AG04449 (cell line): ENCODE measurements at places on chromosomes 12 and 14.

GRCh38 chr14:106141242-106142220 is 615.1 kb downstream of the TMEM121 start:
- DNase-seq, result no peak

DNA sequence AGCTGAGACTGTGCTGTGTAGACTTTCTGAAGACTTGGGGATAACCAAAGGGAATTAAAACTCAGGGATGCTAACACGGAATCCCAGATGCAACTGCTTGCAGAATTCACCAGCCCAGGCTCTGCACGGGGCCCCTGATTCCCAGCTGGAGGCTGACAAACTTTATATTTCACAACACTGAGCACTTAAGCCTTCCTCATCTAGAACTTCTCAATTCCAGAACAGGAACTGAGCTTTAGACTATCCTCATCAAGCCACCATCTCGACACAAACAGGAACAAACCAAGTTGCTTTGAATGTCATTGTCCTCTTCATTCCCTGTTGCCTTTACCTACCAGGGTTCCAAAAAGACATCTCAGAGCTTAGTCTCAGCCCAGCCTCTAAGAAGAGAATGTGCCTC is 22.2 kb downstream of the CCDC63 start:
- no peak for DNase-seq

GRCh38 chr14:103529383-103530365 is 678 bp downstream of the TRMT61A start:
- DNase-seq, result no peak

GRCh38 chr12:2291182-2291832 is 238.5 kb downstream of the CACNA1C start:
- no peak for DNase-seq

GRCh38 chr12:122681814-122682213 is 21.3 kb downstream of the HCAR2 start:
- DNase-seq, result no peak

DNA sequence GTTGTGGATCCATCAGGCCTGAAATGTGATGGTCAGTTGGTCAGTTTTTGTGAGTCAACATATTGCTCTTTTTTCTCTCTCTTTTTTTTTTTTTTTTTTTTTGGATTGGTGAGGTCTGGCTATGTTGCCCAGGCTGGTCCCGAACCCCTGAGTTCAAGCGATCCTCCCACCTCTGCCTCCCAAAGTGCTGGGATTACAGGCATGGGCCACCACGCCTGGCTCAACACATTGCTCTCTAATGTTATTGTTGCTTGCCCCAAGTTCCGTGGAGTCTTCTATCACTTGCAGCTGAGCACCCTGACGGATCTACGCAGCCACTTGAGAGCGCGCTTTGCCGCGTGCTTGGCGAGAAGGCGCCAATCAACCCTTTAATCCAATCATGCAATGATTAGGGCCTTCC is 69.5 kb upstream of the DIO3 start:
- no peak for DNase-seq

GRCh38 chr12:122851820-122852219 is 16.6 kb downstream of the HIP1R start:
- no peak for DNase-seq

- no peak for DNase-seq
Measured at GRCh38 chr14:24052656-24053547, 1.1 kb downstream of the CARMIL3 start.

- DNase-seq, result no peak
Measured at GRCh38 chr12:84551373-84551772, 361.2 kb downstream of the SLC6A15 start.

DNA sequence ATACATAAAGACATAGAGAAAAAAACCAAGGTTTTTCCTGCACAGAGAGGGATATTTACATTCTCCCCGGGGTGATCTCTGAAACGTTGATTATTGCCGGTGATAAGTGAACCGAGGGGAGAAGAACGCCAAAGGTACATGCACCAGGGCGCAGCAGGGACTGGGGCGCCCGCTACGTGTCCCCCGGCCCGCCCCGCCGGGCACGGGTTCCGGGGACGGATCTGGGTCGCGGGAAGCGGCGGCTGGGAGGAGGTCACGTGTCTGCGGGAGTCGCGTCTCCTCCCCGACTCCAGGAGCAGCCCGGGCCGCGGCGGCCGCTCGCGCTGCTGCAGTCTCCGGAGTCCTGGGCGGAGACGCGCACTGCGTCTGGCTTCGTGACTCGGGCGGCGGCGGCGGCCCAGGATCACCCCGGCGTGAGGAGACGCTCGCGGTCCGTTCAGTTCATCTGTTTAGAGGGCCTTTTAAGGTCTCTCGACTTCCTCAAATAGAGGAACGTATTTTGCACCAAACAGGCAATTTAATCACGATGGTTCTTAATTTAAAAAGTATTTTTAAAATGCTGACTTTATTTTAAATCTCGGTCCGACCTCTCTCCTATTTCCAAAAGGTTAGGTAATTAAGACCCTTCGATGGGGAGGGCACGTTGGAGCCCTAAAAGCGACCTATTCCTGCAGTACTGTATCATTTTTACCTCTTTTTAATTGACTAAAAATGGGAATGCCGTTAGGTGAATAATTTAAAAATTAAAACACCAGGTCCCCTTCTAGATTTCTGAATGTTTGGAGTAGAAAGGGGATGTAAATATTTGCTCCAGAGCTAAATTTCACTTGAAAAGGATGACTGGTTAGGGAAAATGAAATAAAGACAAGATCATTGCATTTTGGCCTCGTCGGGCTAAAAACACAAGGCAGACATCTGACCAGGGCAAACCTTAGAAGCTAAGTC is 1.8 kb upstream of the BHLHE41 start:
- DNase-seq, result no peak

DNA sequence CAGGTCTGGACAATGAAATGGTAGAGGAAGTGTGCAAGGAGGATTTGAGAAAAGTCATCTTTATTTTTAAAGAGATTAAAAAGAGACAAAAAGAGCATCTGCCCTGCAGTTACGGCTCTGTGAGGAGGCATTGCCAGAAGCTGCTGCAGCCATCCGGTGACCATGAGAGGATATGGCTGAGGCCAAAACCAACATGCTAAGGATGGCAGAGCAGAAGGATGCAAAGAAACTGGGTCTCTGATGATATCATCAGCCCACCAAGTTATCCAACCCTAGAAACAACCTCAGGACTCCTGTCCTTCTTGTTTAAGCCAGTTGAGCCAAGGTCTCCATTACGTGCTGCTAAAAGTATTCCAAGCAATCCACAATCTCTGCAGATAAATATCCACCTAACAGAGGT is 48.0 kb upstream of the CCND2 start:
- DNase-seq, result no peak

DNA sequence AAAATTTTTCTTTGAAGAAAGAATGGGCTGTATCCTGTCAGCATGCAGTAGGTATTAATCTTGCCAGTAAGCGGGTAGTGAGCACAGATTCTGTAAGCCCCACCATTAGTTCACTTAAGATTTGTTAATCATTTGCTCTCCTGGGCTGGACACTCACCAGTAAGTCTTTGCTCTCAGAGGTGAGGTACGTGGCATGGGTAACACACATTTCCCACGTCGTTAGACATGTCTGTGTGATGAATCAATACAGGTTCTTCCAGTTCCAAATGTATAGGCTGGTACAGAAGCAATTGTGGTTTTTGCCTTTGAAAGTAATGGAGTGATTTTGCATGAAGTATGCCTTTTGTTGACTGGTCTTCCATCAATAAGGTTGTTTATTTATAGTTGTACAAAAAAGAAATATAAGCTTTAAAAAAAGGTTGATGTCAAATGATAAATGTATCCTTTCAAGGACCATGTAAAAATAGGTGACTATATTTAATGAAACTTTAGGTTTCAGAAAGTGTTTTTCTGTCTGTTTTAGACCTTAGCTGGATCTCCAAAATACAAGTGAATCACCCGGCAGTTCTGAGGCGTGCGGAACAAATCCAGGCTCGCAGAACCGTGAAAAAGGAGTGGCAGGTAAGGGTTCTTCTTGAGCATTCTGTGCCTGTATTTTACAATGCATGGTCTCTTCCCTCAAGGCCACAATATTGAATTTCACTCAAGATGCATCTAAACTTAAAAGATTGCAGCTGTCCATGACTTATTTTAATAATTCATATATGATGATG is 45.5 kb downstream of the DERA start:
- DNase-seq, result no peak

- no peak for DNase-seq
Measured at GRCh38 chr12:54126029-54126695, 62.6 kb downstream of the SMUG1 start.

DNA sequence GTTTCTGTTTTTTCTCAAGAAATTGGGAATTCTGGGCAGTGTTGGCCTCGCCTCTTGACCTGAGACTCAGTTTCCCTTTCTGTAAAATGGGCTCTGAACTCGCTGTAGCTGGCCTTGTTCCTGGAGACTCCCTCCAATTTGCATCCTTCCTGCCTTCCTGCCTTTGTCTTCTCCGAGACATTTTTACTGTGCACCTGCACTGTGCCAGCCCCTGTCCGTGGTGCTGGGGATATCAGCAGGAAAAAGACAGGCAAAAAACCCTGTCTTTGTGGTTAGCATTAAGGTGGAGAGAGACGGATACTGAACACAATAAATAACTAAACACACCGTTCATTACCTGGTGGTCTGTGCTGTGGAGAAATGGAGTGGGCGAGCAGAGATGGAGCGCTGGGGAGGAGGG is 129.8 kb downstream of the AACS start:
- DNase-seq, result no peak

- DNase-seq, result no peak
Measured at GRCh38 chr14:50798048-50798421, 32.9 kb downstream of the NIN start.

- no peak for DNase-seq
Measured at GRCh38 chr14:76537906-76538647, 162.1 kb downstream of the ESRRB start.

DNA sequence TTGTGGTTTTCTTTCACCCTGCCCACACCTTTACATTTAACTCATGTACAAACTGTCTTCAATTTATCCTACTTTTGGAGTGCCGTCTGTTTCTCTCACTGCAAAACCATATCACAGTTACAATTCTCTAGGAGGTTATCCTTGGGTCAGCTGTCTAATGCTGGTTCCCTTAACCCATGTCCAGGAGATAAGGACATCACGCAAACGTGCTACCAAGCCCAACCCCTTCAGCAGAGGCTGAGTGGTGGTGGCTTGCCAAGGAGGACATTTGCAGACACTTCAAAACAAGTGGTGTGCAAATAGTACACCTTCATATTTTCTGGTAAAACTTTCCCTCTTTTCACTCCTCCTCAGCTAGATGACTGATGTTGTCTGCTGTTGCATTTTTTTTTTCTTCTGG is 167.9 kb downstream of the PAX9 start:
- no peak for DNase-seq

- DNase-seq, result no peak
Measured at GRCh38 chr12:121397521-121397920, 2.4 kb upstream of the RNF34 start.

GRCh38 chr12:98332642-98333041 is 182.7 kb upstream of the TMPO start:
- no peak for DNase-seq

DNA sequence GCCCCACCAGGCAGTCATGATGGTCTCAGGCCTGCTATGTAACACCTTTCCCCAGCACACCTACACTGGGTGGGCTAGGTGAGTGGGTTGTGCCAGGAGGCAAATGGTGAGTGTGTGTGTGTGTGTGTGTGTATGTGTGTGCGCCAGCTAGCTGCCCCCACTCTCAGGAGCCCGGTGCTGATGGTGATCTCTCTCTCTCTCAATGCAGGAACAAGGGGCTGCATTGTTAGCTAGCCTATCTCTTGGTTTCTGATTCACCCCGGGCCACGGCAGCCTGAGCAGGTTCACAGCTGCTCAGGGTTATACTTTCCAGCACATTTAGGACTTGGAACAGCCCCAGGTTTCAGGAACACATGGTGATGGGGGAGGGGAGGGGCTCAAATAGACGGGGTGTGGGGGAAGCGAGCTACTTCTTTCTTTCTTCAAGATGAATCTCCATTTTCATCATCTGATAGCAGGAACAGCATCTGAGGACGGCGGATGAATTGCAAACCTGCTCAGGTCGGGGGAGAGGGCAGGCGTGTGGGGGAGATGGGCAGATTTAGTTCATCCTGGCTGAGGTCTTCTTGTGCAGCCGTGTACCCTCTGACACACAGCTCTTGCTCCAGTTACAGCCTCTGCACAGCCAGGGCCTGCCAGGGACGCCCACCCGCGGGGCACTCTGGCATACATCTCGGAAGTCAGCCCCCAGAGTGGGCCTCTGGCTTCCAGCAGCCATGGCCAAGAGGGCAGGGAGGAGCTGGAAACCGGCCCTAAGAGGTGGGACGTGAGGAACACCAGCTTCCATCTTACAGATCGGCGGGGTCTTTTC is 137.6 kb downstream of the ZFP36L1 start:
- DNase-seq, result no peak

GRCh38 chr12:107537464-107538119 is 148.0 kb upstream of the PWP1 start:
- no peak for DNase-seq

GRCh38 chr14:38705220-38705619 is 397.8 kb downstream of the SEC23A start:
- no peak for DNase-seq

DNA sequence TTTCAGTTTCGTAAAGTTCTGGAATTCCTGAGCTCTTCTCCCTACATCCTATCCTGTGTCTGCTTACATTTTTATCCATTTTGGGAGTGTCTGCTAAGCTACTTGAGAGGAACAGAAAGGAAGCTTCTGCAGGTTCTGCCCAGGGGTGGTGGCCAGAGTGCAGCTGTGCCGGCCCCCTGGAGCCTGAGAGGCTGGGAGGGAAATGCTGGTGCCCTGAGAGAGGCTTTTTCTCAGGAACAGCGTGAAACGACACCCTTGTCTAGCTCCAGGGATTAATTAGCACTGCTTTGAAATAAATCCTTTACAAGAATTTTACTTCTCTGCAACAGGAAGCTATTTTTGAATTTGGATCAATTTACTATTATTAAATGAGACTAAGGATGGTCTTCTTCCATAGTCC is 165.4 kb downstream of the SLC15A5 start:
- no peak for DNase-seq

- no peak for DNase-seq
Measured at GRCh38 chr12:1205512-1206060, 214.6 kb downstream of the ERC1 start.

- DNase-seq, result no peak
Measured at GRCh38 chr14:96126339-96126782, 78.3 kb upstream of the BDKRB2 start.

DNA sequence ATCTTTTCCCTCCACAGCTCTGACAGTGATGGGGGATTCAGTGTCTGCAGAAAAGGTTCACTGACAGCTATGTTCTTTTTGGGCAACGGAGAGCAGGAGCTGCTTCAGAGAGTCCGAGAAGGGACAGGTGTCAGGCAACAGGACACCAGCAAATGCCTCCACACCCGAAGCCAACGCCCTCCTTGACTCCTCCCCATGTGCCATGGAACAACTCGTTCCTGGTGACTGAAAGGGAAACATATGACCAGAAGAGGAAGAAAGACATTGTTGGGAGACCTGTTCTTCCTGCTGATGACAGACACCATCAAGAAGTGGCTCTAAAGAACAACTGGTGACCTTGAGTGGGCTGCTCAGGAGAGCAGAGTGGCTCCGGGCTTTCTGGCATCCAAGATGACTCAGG is 172.3 kb upstream of the NOS1 start:
- DNase-seq, result no peak

- DNase-seq, result no peak
Measured at GRCh38 chr12:24698972-24699371, 249.9 kb downstream of the BCAT1 start.

- DNase-seq, result no peak
Measured at GRCh38 chr14:32307881-32308582, 21.1 kb upstream of the AKAP6 start.

- DNase-seq, result no peak
Measured at GRCh38 chr14:67962215-67962644, 142.7 kb downstream of the RAD51B start.
